Activated naive CD8-positive, alpha-beta T cell treated with anti-CD3 and anti-CD28 coated beads, Interleukin-2, amount 50 U/mL, for 24 hours (primary cell): ENCODE measurements at places on chromosomes 5 and 9.

- DNase-seq = no peak
These were observed 431 bp downstream of the FASTKD3 start for GRCh38 chr5:7868427-7868772.

GRCh38 chr5:4804691-4805360 is 335.3 kb upstream of the ADAMTS16 start:
- DNase-seq = no peak

DNA sequence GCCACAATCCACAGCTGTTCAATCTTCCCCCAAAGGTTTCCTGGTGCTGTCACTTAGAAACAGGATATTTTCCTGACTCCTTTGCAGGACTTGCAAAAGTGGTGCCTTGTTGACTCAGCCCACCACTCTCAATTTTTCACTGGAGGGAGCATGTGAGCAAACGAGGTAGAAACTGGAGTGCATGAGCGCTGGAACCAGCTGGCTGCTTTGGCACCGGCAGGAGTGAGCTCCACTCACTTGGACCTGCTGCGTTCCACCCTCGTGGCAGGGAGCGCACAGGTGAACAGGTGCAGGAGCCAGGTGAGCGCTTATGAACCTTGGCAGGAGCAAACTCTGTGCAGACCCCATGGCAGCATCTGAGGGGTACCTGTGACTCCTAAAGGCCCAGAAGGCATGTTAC is 364.1 kb upstream of the RORB start:
- no peak for DNase-seq

- no peak for DNase-seq
These were observed 246.3 kb downstream of the BNC2 start for GRCh38 chr9:16623989-16624743.

DNA sequence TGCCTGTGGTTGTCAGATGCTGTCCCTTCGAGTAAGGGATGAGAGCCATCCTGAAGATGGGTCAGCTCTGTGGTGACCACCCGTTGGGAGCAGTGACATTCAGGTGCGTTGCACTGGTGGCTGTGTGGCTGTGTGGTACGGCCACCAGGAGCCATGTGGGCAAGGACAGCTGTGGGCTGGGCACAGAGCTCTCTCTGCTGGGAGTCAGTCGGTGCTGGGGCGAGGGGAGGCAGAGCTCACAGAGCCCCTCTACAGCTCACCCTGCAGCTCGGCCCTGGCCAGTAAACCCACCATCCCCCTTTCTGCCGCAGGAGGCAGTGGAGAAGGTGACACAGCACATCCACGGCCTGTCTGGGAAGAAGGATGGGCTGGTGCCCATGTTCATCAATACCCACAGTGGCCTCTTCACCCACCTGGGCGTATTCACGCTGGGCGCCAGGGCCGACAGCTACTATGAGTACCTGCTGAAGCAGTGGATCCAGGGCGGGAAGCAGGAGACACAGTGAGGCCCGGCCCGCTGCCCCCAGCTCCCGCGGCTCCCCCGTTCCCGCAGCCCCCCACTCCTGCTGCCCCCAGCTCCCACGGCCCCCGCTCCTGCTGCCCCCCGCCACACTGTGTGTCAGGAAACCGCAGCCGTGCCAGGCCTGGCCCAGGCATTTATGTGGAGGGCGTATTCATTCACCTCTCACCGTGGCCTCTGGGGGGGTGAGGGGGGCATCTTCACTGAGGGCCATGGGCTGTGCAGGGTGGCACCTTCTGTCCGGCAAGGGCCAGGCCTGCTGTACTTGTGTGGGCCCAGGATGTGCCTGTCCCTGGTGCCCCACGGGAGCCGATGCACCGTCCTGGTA is 8.5 kb downstream of the DPP7 start:
- no peak for DNase-seq

- DNase-seq = no peak
These were observed 339.2 kb downstream of the PRR16 start for GRCh38 chr5:120803282-120803681.

GRCh38 chr9:81069038-81069795 is 620.1 kb downstream of the TLE1 start:
- no peak for DNase-seq

DNA sequence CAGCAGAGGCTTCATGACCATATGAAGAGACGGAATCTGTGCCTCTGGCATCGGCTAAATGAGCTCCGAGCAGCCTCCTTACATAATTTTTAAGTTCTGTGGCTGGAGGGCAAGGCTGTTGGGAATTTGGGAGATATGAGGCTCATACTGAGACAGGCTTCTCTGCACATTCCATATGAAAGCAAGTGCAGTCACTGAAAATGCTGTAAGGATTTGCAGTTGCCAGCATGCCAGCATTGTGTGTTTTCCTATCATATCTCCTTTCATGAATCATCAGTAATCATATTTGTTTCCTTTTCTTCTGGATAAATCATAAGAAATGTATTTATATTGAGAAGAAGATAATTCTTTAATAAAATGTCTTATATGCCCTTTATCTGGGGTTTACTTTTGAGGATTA is 775.4 kb downstream of the SEMA5A start:
- no peak for DNase-seq

GRCh38 chr9:21542787-21543186 is 60.7 kb upstream of the IFNE start:
- no peak for DNase-seq

DNA sequence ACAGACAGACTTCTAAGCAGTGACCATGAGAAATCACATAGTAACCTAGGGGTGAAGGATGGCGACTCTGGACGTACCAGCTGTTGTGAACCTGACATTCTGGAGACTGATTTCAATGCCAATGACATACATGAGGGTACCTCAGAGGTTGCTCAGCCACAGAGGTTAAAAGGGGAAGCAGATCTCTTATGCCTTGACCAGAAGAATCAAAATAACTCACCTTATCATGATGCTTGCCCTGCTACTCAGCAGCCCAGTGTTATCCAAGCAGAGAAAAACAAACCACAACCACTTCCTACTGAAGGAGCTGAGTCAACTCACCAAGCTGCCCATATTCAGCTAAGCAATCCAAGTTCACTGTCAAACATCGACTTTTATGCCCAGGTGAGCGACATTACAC is 38.0 kb upstream of the CCDC152 start:
- no peak for DNase-seq

DNA sequence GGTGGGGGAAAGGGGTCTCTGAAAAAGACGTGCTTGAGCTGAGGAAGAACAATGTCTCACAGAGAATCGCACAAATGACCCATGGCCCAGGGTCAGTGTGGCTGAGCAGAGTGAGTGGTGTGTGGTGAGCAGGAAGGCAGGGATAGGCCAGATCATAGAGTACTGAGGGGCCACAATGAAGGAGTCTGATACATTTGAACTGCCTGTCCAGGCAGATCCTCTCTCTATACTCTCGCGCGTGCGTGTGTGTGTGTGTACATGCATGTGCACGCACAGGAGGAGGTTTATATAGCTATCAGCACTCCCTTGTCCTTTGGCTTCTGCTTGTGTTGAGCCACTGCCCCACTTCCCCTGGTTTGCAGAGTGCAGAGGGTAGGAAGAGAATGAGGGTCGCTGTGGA is 294.0 kb downstream of the ZNF608 start:
- DNase-seq = no peak

GRCh38 chr9:106722051-106722753 is 140.8 kb upstream of the ZNF462 start:
- no peak for DNase-seq

DNA sequence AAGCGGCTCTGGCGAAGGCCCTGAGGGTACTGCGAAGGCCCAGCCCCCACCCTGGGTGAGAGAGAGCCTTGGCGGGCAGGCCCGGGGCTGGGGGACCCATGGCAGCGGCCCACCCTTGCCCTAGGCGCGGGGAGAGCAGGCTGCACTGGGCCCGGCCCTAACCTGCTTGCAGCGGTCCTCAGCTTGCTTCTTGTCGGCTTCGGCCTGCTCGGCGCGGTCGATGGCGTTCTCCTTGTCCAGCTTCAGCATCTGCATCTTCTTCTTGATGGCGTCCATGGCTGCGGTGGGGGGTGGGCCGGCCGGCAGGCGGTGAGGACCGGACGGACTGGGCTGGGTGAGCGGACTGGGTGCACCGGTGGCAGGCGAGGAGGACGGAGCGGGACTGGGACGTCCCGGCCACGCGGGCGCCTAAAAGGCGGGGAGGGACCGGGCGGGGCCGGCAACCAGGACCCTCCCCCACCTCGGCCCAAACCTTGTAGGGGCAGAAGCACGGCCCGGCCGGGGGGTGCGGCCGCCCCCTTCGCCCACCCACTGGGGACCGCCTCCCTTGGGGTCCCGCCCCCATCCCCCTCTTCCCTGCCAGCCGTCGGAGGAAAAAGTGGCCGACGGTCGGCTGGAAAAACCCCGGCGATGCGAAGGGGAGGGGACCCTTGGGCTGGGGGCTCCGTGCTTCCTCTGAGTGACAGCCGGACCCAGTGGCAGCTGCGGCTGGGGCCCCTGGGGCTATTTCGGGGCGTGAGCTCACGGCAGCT is at the start of gene TPM2:
TPM2 (minus strand) TSS at position 384 of the 752 bp plus-strand sequence; CDS start at position 276, 108 bp downstream.
- DNase-seq = no peak

- no peak for DNase-seq
These were observed 74.3 kb downstream of the NNT start for GRCh38 chr5:43677253-43677652.
